CD4-positive, alpha-beta T cell treated with Interleukin-12 subunit alpha and Interleukin-12 subunit beta, for 1 hour (primary cell): ENCODE measurements at places on chromosomes 6 and 20.

DNA sequence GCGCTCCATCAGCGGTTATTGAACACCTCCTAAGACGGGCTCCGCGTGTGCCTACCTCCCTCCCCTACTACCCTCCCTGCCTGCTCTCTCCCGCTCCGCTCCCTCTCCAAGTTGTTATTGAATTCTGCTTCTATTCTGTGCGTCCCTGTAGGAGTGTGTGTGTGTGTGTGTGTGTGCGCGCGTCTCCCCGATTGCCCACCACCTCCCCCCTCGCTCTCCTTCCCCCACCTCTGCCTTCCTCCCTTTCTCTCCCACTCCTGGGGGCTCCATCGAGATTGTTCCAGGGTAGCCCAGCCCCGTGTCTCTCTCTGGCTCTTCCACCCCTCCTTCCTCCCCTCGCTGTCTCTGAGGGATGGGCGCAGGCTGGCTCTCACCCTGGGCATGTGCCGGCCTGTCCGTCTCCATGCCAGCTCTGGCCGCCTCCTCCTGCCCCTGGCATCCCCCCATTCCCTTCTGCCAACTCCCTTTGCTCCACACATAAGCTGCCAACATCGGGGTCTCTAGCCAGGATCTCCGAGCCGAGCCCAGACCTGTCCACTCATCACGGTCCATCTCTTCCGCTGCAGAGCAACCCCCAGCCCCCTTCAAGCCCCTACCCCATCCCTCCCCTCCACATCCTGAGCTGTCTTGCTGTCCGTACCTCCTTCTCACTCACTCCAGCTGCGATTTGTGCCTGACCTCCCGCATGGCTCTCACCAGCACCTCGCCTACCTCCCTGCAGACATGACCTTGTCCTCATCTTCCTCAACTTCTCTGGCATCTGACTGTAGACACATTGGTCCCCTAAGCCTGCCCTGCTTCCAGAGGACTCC lies 68.5 kb downstream of the SRC start:
- no peak for DNase-seq

GRCh38 chr6:15061908-15062515 lies 183.9 kb upstream of the JARID2 start:
- DNase-seq = no peak

GRCh38 chr20:42613076-42613475 lies 576.6 kb downstream of the PTPRT start:
- DNase-seq = no peak

GRCh38 chr6:6997263-6998193 lies 110.2 kb upstream of the RREB1 start:
- no peak for DNase-seq

- DNase-seq = no peak
These were observed 14.2 kb downstream of the PPP1R14C start for GRCh38 chr6:150157081-150157480.

- no peak for DNase-seq
These were observed 272.0 kb downstream of the PACRG start for GRCh38 chr6:162999575-163000285.

DNA sequence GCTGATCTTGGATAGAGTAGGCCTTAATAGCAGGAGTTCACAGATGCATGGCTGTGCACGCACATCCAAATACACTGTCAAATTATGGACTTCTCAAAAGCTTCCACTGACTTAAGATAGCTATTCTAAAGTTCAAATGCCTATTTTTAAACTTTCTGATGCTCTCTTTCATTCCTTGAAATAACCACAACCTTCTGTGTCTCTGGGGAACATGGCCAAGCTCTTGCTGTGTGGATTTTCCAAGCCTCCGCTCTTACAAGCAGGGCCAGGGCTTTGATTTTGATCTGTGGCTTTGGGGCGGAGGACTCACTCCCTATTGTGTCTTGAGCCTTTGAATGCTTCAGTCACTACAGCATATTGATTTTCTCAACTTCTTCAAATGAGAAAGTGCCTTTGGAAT lies 35.7 kb upstream of the SNRPB2 start:
- DNase-seq = no peak

DNA sequence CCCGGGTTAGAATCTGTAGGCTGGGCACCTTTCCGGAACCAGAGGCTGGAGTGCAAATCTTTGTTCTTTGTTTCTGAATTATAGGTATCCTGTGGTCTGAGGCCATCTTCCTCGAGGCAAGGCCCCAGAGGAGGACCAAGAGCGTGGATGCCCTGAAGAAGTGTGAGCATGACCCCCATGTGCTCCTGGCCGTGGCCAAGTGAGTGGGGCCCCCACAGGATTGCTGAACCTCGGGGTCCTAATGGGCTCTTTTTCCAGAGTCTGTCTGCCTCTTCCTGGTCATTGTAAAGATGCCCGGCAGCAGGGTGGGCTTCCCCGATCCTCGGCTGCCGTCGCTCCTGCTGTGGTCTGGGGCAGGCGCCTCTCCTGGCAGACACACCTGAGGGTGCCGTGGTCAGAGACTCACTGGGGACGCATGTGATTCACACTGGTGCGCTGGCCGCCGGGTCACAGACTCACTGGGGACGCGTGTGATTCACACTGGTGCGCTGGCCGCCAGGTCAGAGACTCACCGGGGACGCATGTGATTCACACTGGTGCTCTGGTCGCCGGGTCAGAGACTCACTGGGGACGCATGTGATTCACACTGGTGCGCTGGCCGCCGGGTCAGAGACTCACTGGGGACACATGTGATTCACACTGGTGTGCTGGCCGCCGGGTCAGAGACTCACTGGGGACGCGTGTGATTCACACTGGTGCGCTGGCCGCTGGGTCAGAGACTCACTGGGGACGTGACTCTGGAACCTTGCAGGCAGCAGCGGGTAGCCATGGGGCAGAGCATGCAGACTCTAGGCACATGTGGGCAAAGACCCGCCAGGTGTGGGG lies 6.5 kb upstream of the C20orf204 start:
- DNase-seq = no peak

DNA sequence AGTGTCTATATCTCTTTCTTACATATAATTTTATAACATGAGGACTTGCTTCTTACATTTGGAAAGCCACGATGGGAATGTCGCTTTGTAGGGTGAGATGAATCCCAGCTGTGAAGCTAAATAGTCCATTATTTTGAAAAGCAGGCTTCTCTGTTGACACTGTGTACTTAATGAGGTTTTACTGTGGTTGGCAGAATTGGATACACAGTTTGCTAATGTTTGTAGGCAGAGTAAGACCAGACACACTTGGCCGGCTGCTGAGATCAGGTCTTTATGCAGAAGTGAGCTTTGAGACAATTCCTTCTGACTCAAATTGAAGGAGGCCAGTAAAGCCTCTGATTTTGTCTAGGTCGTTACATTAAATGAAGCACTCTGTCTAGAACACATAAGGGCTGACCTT lies 93.0 kb downstream of the NDUFAF5 start:
- no peak for DNase-seq

DNA sequence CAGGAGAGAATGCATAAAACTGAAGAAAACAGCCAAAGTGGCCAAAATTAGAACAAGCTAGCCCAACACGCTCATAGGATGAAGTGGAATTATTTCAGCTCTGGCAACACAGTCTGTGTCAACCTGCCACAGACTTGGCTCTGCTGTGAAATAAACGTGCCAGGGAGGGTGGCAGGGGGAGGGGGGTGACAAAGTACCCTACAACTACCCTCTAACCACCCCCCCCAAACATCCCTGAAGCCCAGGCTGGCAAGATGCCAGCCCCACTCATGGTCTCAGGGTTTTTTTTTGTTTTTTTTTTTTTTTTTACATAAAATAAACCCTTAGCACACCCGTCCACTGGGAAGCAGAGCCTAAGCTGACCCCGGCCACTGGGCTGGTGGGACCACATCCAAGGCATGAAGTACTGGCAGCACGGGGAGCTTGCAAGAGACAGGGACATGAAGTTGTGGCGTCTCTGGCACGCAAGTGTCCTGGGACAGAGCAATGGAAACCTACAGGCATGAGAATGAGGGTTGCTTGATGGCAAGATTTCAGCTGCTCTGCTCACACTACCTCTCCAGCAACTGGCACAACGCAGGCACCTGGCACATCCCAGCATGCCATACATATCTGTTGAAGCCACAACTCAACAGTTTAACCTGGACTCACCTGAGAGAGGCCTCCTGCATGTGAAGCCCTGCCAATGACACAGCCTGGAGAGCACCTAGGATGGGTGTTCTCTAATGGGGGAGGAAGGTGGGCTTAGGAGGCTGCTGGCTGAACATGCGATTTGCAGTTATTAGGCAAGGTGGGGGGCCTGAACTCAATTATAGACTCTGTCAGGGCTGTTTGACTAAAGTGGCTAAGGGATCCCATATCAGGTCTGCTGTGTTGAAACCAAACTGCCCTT lies 76.4 kb downstream of the TRAM2 start:
- no peak for DNase-seq

- no peak for DNase-seq
These were observed 511.1 kb downstream of the TENT5A start for GRCh38 chr6:81241126-81242041.

- peak; percentile 42 for DNase-seq
These were observed 3.4 kb upstream of the SLC17A5 start for GRCh38 chr6:73657201-73657600.

GRCh38 chr6:168150551-168151320 lies 71.7 kb upstream of the FRMD1 start:
- DNase-seq = no peak

GRCh38 chr20:43755851-43756250 lies 29.0 kb upstream of the GTSF1L start:
- DNase-seq = no peak

DNA sequence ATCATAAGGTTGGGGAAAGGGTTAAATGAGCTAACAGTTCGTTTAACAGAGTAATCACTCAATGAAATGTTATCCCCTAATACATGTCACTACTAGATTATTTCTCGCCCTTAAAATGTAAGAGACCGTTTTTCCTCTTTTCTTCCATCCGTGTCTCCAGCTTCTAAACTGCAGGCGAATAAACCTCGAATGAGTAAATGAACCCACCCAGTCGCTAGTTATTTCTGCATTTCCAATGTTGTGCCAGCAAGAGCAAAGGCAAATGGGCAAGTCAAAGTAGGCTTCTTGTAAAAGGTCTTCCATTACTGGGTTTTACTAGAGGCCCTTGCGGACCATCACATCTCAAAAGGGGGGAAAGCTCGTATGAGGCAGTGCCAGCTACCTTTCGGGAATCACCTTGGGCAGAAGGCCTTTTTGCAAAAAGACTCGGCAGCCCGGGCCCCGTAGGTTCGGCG lies 400 bp upstream of the SMAP1 start:
- no peak for DNase-seq

- DNase-seq = no peak
These were observed 105.5 kb downstream of the JPH2 start for GRCh38 chr20:44081476-44081875.

GRCh38 chr6:161222706-161223234 lies 51.1 kb downstream of the AGPAT4 start:
- DNase-seq = no peak

DNA sequence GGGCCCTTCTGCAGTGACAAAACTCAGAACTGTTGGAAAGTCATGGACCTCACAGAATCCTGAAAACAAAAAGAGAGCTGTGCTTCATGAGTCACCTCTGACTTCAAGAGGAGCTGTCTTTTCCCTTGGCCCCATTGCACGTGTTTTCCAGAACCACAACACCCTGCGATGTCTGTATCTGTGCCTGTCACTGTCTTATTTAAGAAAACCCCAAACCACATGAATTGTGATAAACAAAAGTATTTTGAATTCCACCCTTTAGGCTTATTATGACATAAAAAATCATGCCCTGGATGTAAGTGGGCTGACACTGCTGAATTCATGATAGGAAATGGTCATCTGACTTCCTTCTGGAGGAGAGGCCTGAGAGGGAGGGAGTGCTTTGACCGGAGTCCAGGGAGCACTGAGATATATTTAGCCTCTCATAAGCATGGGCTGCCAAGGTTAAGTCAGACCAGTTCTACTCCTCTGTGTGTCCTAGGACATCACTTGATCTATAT lies 96.4 kb upstream of the DUSP22 start:
- DNase-seq = peak; percentile 39

- no peak for DNase-seq
These were observed 7.3 kb downstream of the AIG1 start for GRCh38 chr6:143068001-143068400.

- no peak for DNase-seq
These were observed 89.8 kb upstream of the DST start for GRCh38 chr6:56732517-56732916.

GRCh38 chr6:149060985-149061760 lies 256.3 kb upstream of the TAB2 start:
- DNase-seq = no peak

- no peak for DNase-seq
These were observed 162.1 kb downstream of the AIG1 start for GRCh38 chr6:143222801-143223231.

DNA sequence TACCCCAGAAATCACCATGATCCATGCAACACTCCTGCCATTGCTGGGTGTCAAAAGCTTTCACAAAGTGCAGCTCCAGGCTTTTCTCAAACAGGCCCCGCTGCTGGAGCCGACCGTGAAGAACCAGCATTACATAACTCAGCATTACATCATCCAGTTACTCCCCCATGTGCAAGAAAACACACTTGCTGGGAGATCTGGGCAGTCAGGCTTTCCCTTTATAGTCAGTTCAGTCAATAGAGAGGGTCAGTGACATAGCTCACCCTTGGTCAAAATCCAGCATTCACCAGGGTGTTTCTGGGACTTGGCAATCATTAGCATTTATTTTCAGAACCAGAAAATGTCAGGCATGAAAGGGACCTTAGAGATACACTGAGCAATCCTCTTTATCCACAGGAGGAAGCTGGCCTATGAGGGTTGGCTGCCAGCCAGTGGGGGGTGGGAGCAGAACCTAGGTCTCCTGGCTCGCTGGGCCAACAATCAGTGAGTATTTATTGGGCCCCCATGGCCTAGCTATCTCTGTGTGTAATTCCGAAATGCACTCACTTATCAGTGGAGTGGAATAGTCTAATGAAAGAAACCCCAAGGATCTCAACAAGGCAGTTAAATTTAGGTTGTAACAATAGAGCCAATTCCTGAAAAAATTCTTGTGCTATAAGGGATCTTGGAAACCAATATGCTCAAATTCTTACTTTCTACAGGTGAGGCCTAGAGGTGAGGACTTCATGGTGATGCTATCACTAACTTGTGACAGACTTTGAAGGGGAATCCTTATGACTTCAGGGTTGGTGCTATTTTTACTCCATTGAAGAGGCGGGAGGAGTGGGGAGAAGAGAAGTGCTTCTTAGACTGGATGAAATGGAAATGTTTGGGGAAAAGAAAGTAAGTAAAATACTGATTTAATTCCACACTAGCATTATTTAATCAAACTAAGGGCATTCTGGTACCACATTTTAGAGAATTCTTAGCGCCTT lies 54.6 kb downstream of the LYRM4 start:
- no peak for DNase-seq

GRCh38 chr20:4708036-4708435 lies 13.7 kb upstream of the PRND start:
- DNase-seq = no peak

DNA sequence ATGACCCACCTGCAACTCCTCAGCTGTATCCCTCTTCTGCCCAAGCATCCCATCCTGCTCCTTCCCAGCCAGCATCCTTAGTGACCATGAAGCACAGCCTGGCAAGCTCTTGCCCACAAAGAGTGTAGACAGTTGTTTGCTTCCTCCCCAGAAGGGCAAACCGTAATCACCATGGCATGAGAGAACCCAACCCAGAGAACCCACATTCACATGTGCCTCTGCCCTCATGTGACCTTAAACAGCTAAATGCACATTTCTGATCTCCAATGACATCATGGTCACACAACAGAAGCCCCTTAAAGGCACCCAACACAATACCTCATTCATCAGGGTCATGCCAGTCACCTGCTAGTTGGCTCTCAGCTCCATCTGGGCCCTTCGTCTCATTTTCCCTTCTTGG lies 162.8 kb upstream of the CDYL start:
- DNase-seq = no peak

- DNase-seq = no peak
These were observed 30.9 kb downstream of the RAB44 start for GRCh38 chr6:36728289-36729160.

GRCh38 chr20:58161192-58161591 lies 67.3 kb downstream of the ANKRD60 start:
- DNase-seq = no peak
